ENCODE measurements at places on chromosomes 7 and 10. TPM values are rescaled to one million over a fixed set of nuclear protein-coding genes. Genes with fewer than 3 reads are reported as not detected.
A peak's percentile ranks its signal among the peaks of the same experiment; 100 is the strongest.

The OLAH gene
- total RNA-seq, result 0.34 TPM

- no peak for DNase-seq
These were observed 214.0 kb upstream of the PRSS1 start for GRCh38 chr7:142535123-142535779.

DNA sequence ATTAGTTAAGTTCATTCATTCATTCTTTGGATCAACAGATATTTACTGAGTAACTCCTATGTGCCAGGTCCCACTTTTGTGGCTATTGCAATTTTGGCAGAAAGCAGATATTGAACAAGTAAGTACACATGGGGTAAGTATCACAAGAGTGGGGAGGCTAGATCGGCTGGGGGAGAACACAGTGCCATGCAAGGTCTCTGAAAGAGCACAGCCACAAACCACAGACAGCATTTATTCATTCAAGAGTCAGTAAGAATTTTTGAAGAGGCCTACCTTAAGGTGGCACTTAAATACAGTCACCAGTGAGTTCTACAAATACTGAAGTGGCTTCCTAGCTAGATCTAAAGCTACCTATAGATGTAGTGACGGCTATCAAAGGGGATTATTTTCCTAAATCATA, 304.2 kb downstream of the RNLS start:
- DNase-seq, result no peak

- no peak for DNase-seq
These were observed 276.5 kb upstream of the KLF6 start for GRCh38 chr10:4061441-4061951.

DNA sequence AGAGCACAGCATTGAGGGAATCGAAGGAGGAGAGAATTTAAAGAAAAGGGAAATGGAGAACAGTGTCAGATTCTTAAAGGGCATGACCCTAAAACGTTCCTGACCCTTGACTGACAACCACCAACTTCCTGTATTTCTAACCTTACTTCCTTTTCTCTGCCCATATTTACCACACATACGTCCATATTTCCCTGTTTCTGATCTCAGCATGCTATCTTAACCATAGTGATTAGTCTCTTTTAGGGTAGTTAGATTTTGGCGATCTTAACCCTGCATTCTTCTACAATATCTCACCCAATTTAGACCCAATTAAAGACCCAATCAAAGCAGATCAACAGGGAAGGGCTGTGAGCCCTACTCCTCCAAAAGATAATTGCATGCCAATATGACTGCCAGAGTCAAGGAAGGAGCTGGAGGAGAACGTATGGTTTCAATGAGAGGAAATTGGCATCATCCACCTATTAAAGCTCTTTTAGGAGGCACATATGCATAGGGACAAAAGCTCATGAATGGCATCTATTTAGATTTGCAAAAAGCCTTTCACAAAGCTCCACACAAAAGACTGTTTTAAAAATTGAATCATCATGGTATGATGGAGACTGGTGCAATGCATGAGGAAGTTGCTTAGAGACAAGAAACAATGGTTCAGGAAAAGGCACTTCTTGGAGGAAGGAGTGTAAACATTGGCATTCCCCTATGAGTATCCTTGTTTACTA, 49.0 kb upstream of the ARHGAP12 start:
- peak; percentile 74 for DNase-seq

DNA sequence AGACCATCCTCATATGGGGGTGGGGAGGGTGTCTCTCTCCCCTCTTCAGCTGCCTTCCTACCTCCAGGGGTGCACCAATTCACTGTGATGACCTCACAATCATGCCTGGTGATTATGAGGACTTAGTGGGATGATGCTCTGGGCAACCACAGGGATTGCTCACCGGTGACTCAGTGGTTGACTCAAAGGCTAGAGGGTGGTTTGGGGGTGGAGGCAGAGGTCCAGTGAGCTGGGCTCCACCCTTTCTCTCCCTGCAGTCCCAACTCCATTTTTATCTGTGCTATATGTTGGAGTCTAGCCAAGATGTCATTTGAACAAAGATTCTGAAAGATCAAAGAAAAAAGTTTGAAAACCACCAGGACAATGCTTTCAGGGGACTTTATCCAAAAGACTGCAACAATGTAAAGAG, 286.9 kb downstream of the KCNMA1 start:
- DNase-seq, result peak; percentile 41

- no peak for DNase-seq
These were observed 75.8 kb downstream of the ZRANB1 start for GRCh38 chr10:125017547-125018298.

All from glomerular endothelial cell (primary cell).